ENCODE measurements at places on chromosomes 11 and 22.

- no peak for DNase-seq
Measured at GRCh38 chr11:17767301-17767885, 32.8 kb downstream of the KCNC1 start.

DNA sequence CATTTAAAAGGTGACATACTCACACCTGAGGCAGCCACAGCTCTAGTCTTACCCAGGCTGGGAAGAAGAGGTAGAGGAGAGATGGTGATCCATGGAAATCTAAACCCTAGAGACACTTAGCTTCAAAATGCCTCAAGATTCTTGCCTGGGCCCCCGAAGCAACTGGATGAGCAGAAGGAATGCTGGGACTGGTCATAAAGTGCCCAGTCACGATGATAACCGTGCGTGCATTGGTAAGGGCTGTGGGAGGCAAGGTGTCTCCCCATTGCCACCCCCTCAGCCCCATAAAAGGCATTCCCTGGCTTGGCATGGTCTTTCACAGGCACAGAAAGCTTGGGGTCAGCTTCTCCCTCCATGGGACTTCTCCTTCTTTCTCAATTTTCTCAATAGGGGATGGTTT lies 144.5 kb downstream of the DSCAML1 start:
- no peak for DNase-seq

- DNase-seq, result no peak
Measured at GRCh38 chr11:71399341-71399740, 48.9 kb downstream of the DHCR7 start.

DNA sequence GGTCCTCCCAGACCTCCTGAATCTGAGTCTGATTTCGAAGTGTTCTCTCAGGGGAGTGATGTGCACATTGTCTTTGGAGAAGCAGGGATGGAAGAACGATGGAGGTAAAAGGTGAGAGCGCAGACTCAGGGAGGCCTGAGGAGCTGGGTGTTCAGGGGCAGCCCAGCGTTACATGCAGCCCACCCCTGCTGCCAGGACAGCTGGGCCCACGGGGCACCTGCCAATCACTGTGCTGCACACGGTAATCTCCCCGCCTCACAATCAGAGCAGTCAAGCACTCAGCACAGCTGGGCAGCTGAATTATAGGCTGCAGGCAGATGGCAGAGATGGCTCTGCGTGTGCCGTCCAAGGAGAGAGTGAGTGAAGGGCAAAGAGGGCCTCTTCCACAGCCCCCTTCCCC lies 17.9 kb upstream of the HTR3A start:
- no peak for DNase-seq

DNA sequence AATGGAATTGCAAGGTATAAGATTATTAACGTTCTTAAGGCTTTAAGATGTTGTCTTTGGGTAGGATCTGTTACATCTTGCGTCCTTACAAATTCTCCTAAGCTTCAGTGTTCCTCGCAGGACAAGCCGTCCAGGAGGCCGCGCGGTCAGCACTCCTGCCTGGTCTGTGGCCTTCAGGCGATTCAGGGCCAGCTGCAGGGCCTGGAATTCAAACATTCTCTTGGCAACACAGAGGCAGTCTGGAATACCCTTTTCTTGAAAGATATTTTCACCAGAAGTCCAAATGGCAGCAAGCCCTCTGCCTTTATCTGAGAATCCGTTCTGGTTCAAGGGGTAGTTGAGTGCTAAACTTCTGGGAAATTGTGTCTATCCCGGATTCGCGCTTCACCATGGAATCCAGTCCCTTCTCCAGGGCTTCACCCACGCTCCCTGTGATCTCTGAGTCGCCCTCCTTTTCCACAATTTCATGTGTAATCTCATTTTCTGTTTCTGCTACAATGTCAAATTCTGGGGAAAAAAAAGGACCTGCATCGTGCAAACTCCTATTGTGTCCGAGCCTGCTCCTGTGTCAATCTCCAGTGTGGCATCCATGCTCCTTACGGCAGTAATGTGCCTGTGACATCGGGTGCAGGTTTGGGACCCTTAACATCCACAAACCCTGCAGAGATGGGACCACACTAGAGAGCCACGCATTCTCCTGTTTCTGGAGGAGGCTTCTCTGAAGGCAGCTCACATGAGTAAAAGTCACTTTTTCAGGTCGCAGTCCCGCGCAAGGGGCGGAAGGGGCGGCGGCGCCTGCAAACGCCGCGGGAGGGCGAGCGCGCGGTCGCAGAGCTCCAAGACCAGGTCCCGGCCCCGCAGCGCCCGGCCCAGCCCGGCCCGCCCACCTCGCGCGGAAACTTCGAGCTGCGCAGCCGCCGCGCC lies 25.4 kb upstream of the SORL1 start:
- DNase-seq, result no peak

DNA sequence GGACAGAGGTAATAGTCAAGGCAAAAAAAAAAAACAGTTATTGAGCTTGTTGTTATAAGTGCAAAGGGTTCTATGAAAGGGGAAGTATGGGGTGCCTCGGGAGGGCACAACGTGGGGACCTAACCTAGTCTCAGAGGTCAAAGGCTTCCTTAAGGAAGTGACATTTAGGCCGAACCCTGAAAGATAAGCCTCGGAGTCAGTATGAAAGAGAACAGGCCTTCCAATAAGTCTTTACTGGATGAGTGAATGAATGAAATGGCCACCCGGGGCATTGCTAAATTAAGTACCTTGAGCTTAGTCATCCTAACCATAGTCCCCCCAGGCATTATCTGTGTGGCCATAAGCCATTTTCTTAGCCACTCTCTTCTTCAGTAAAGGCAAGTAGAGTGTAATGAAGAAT lies 19.7 kb downstream of the FLI1 start:
- DNase-seq, result no peak

- DNase-seq, result no peak
Measured at GRCh38 chr11:128506999-128507611, 80.3 kb downstream of the ETS1 start.

DNA sequence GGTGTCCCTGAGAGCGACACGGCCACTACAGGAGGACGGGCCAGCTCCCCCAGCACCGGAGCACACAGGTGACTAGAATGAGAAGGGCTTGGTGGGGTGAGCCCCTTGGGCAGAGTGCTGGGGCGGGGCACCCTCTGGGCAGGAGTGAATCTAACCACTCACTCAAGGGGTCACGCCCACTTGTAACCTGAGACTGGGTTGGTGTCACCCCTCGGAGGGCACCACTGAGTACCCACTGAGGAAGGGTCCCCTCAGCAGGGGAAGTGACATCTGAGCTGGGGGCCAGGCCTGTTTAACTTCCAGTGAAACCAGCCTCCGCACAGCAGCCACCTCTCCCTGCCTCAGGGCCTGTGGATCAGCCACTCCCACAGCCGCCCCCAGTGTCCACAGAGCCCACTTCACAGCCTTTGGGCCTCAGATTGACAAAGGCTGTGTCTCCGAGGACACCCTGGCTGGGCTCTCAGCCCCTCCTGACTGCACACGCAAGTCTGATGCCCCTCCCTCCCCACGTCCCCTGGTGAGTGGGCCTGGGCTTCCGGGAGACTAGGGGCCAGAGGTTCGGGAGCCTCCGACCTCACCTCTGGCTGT lies 5.6 kb downstream of the GATD1 start:
- no peak for DNase-seq
